ENCODE measurements at places on chromosomes 4 and X.

DNA sequence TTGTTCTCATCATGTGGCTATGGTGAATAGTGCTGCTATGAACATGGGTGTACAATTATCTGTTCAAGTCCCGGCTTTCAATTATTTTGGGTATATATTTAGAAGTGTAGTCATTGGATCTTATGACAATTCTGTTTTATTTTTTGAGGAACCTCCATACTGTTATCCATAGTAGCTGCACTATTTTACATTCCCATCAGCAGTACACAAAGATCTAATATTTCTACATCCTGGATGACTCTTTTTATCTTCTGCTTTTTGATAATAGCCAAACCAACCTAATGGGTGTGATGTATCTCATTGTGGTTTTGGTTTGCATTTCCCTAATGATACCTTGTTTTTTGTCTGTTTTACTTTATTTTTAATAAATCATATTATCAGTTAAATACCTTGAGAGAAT, 12.9 kb upstream of the IL13RA1 start:
- DNase-seq = no peak

- no peak for DNase-seq
These were observed 70.3 kb downstream of the WFS1 start for GRCh38 chr4:6339818-6340445.

- peak; percentile 67 for DNase-seq
These were observed 107.9 kb downstream of the PALLD start for GRCh38 chr4:168604496-168605373.

DNA sequence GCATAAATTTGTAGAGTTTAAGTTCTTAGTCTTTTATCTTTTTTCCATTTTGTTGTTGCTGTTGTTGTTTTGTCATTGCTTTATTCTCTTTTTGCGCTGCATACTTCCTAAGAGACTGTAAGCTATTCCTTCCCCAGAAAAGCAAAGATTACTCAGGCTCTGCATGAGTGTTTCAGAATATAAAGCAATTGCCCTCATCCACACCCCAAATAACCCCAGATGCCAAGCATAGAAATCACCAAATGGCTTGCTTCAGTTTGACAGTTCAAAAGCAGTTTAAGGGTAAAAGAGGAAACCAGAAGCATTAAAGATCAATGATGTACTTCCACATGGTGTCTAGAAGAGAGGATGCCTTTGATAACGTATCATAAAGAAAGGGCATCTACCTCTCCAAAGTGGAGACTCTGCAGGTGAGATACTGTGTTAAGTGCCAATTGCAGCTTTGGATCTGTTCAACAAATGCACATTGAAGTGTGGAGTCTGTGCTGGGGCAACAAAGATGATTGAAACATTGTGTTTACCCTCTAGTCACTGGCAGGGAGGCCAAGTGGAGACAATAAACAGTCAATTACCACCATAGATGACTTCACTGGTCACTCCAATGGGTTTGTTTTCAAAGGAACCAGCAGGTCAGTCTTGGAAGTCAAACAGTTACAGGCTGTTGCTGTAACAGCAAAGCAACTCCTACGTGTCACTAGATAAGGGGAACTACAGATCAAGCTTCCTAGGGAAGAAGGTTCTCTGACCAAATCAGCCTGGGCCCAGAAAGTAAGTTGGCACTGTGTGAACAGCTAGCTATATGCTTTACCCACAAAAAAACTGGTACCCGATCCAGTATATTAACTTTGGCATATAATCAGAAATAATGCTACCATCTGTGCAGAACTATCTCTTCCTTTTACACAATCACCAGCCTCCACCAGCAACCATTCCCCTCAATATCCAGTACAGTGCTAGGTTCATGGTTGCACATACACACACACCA, 40.6 kb upstream of the IL21 start:
- DNase-seq = no peak

- DNase-seq = no peak
These were observed 188.6 kb upstream of the IL15 start for GRCh38 chr4:141447761-141448160.

DNA sequence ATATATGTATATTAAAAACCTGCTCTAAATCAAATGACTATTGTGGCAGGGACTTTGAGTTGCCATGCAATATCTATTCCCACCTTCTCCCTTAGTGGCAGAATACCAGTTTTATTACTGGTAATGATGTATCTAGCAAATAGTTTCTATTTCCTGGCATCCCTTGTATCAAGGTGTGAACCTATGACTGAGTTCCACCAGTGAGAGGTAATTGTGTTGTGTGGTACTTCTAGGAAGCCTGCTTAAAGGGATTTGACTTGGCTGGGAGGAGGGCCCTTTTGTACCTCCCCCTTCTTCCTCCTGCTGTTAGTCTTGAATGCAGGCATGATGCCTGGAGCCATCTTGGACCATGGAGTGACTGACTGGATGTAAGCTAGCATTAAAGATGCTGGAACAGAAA, 65.4 kb upstream of the DYNLT3 start:
- DNase-seq = no peak

- DNase-seq = no peak
These were observed 529.9 kb downstream of the MID1IP1 start for GRCh38 chrX:39331082-39331704.

DNA sequence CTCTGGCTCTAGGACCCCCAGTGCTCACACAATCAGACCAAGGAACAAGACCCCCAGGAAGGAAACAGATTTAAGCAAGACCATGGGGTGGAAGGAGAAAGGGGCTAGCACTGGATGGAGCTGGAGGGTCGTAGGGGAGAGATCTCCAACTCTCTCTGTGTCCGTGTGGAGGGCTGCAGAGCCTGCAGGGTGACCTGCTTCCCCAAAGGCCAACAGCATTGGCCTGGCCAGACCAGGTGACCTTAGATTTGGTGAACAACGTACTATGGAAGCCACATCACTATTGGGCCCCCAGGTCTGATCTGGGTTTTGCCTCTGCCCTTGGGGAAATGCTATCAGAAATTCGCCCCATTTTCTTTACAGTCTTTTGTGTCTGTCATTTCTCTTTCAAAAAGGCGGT, 26.0 kb downstream of the NLGN3 start:
- DNase-seq = no peak

- no peak for DNase-seq
These were observed 500.7 kb downstream of the ZNF674 start for GRCh38 chrX:46044486-46044885.

DNA sequence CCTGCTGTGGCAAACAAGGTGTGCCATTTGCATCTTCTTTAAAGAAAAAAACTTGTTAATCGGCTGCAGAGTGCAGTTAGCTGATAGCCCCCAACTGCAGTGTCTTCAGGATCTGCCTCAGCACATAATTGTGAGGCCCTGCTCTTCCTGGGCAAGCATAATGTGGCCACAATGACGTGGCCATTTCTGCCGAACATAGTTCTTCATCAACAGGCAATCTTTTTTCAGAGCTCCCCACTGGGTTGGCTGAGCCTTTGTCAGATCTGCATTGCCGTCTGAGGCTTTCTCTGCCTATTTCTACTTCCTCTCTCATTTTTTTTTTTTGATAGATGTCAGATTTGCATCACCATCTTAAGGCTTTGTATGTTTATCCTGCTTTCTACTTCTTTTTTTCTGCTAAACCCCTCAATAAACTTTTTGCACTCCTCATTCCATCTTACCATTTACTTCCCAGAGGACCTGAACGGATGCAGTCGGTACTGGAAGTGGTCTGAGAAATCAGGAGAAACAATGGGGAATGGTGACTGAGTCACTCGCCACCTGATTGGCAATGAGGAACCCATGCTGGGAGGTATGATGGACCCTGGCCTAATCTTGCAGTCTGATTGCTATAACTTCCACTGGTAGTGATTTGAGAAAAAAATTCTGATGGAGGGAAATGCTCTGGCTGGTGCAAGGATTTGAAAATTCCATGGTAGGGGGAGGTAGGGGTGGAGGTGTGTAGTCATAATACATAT, 21.2 kb upstream of the TAB3 start:
- DNase-seq = no peak

GRCh38 chr4:54499308-54500074, 158.3 kb upstream of the KIT start:
- no peak for DNase-seq

DNA sequence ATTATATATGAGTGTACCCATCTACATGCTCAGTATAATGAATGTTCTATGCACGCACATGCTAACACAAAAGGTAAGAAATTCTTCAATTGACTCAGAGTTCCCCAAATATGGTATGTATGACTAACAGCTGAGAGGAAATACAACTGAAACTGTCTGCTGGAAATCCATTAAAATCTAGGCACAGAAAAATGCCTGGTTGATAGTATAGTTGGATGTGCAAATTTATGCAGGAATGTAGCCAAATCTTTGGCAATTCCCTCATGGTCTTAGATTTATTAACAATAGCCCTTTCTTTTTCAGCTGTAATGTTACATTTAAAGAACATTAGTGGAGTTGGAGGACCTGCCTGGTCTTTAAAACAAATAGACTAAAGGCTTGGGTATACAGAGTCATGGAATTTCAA, 5.5 kb downstream of the CAMK2D start:
- peak; percentile 20 for DNase-seq

DNA sequence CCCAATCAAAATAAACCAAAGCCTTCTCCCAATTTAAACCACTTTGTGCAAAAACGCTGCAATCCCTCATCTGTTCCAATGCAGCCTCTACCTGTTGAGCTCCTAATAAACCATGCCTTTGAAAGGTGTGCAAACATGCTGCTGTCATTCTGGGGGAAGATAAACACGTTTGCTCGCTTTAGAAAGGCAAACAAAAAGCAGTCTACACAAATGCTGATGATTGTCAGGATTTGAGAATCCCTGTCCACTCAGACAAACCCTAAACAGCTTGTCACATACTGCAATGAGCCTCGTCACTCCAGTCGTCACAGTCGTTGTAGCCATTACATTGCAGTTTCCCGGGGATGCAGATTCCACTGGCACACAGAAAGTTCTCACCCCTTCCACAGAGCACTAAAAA, 145.2 kb downstream of the CORIN start:
- no peak for DNase-seq

DNA sequence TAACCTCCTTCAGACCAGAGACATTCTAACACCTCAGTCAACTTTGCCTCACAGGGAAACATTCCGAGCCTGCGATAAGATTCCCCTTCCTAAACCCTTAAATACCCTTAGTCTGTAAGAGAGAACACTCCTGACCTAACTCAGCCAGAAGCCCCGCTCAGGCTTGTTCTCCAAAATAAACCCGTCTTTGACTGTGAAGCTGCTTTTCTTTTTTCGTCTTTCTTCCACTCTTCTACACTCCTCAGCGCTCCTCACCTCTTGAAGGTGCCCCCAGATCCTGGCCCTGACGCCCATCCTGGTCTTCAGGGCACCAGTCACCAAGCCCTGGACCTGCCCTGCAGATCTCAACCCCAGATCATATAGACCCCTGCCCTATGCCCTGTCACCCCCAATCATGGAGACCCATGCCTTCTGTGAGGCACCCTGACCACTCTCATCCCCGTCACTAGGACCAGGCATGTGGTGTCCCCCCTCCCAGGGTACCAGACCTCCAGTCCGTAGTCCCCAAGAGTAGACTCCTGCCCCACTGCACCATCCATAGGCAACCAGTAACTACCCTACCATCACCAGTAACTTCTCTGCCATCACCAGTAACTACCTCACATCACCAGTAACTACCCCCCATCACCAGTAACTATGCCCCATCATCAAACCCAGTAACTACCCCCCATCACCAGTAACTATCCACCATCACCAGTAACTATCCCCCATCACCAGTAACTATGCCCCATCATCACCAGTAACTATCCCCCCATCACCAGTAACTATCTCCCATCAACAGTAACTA, 3.5 kb downstream of the ASMTL start:
- DNase-seq = no peak

DNA sequence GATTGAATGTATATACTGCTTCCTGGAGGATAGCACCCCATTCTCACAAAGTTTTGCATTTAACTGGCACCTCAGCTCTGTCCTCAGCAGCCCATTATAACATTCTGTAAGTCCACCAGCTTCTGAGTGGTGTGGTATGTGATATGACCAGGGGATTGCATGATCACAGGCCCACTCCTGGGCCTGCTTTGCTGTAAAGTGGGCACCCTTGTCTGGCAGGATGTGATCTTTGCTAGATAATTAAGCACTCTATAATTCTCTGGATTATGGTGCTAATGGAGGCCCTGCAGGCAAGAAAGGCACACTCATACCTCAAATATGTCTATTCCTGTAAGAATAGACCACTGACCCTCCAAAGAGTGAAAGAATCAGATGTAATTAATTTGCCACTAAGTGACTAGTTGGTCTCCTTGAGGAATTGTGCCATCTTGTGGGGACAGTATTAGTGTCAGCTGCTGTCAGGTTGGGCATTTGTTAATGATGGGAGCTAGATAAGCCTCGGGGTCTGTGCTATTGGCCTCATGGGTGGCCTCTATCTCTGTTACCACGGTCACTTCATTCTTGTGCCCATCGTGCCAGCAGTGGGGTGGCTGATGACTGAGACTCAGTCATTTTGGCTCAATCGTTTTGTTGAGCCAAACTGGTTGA, 2.2 kb upstream of the CFI start:
- DNase-seq = peak; percentile 62

DNA sequence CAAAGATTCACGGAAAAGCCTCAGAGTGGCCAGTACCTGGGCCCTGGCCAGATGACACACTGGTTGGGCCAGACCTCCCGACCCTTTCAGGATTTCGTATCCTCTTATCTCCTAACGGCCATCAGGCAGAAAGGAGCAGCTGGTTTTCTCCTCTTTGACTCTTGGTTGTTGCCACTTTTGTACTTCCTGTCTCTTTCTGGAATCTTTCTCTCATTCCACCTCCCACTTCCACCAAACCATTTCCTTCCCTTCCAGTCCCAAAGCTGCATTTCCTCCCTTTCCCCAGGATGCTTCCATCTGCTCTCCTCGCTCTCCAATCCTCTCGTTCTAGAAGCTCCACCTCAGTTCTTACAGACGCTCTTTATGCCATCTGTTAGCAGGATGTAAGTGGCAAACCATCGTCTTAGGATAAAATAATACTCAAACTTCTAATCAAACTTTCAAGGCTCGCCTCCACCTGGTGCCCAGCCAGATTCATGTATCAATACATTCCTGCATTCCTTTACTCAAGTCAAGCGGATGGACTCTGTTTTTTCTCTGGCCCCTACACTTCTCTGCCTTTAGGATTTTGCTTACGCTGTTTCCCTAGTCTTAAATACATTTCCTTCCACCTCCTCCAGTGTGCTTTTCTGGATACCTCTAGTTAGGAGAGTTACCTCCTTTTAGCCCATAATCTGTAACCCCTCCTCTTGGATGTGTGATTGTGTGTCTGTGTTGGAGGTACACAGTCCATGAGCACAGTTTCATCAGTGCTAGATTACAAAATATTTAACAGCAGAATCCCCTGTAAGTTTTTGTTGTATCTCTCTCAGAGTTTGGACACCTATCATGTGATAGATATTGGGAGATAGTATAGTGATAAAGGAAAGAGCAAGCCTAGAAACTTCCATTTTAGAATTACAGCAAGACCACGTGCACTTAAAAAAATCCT, 70.4 kb downstream of the LDB2 start:
- peak; percentile 21 for DNase-seq

Data from Ammon's horn (tissue), 1 donor.